ENCODE measurements at places on chromosomes 11 and 22. TPM values are rescaled to one million over a fixed set of nuclear protein-coding genes. Genes with fewer than 3 reads are reported as not detected.

- no peak overlapping the region for H3K27ac ChIP-seq
- H3K27me3 ChIP-seq, result no peaks in the 10 kb centered on the region
- DNase-seq, result no peak
- no peak overlapping the region for H3K4me3 ChIP-seq
- H3K4me1 ChIP-seq, result no peaks in the 10 kb centered on the region
Observed at GRCh38 chr11:12539572-12539971, 134.6 kb upstream of the TEAD1 start.

DNA sequence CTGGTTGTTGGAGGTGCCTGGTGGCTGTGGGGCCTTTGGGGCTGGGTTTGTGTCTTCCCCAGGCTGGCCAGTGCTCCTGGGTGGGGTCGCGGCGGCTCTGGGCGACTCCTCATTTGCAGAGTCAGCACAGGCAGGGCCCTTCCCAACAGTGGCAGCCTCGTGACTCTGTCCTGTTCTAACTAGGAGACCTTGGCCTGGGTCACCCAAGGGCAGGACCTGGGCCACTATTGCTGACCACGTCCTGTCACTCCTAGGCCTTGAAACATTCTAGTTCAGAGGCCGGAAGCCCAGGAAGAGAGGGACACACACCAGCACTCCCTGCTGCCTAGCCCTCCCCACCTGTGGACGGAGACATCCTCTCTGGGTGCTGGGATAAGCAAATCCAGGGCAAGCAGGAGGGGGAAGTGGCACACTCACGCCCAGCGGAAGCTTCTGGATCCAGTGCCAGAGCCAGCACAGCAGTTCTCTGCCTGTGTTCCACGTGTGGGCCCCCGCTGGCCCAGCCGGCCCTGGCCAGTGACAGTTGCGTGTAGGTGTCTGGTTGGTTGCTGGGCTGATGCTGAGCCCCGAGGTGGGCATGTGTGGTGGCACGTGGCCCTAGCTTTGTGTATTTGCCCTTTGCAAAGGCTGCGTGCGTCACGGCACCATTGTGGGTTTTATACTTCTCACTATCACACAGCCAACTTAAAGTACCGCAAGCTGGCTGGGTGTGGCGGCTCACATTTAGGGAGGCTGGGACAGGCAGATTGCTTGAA lies 4.3 kb upstream of the CHID1 start:
- no peak for DNase-seq
- no peaks in the 10 kb centered on the region for H3K27me3 ChIP-seq
- H3K27ac ChIP-seq, result no peak overlapping the region

DNA sequence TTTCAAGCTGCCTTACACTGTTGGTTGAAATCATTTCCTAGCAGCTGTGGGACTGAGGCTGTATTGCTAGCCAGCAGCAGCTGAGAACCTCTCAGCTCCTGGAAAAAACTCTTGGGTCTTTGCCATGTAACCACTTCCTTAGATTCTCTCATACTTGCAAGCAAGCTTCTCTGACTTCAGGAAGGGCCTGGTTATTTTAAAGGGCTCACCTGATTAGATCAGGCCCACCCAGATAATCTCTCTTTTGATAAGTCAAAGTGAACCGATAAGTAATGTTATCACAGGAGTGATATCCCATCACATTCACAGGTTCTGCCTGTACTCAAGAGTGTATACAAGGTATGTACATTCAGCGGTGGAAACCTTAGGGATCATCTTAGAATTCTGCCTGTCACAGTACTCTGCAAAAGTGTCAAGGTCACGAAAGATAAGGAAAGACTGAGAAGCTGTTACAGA lies 7.4 kb upstream of the CLPB start:
- no peaks in the 10 kb centered on the region for H3K36me3 ChIP-seq
- no peaks in the 10 kb centered on the region for H3K4me1 ChIP-seq
- H3K4me3 ChIP-seq, result no peak overlapping the region
- DNase-seq, result no peak

GRCh38 chr11:724049-724777 lies 18.2 kb downstream of the EPS8L2 start:
- peaks cover 29% of the 10 kb centered on the region for H3K36me3 ChIP-seq
- H3K27ac ChIP-seq, result no peak overlapping the region
- H3K4me3 ChIP-seq, result no peak overlapping the region

DNA sequence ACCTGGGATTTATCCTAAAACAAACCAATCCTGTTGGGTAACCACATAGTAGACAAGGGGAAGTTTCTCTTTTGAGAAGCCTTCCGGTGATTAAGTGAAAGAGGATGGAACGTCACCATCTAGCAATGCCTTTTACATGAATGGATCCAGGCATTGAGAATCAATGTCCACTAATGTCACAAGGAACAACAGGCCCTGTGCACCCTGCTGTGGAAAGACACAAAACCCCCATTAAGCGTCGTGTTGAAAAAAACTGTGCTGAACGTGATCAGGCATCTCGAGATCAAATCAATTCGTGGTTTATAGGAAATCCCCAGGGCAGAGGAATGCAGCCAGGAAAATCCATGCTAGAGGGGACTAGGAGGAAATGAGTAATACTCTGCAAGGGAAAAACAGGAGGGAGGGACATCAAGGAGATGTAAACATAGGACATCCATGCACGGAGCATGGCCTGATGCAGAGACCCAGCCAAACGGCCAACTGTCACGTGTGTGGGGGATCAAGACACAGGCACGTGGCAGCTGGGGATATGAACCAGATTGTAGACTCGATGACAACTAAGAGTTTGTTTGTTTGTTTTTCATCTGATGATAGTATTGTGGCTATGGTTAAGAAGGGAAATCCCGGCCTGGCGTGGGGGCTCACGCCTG lies 38.6 kb upstream of the CARS1 start:
- H3K36me3 ChIP-seq, result no peaks in the 10 kb centered on the region
- no peak overlapping the region for H3K4me3 ChIP-seq
- no peaks in the 10 kb centered on the region for H3K4me1 ChIP-seq
- H3K27me3 ChIP-seq, result no peaks in the 10 kb centered on the region

GRCh38 chr11:45369313-45369712 lies 83.2 kb upstream of the SYT13 start:
- no peak overlapping the region for H3K27ac ChIP-seq
- no peaks in the 10 kb centered on the region for H3K4me1 ChIP-seq
- no peak for DNase-seq
- no peaks in the 10 kb centered on the region for H3K36me3 ChIP-seq

DNA sequence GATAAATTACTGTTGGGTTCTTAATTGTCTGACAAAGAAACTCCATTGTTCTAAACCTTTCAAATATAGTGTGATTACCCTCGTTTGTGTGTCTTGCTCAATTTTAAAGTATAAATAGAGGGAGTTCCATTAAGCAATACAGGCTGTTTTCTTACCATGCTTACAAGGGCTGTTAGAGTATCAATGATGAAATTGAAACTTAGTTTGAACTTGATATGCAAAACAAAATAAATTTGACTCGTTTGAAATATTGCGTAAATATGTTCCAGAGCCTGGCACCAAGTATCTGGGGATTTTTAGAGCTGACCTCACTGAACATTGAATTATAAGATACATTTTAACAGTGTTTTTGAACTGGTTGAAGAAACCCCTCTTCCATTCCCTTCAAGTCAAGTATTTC lies 31.7 kb downstream of the TEAD1 start:
- no peaks in the 10 kb centered on the region for H3K27me3 ChIP-seq
- peaks cover 8% of the 10 kb centered on the region for H3K36me3 ChIP-seq
- H3K4me3 ChIP-seq, result no peak overlapping the region
- peaks cover 7% of the 10 kb centered on the region for H3K4me1 ChIP-seq

GRCh38 chr11:119324189-119324588 lies 7.3 kb upstream of the MCAM start:
- H3K4me3 ChIP-seq, result no peak overlapping the region
- H3K27me3 ChIP-seq, result no peaks in the 10 kb centered on the region
- peaks cover 19% of the 10 kb centered on the region for H3K4me1 ChIP-seq

GRCh38 chr11:78995171-78995570 lies 420.5 kb upstream of the NARS2 start:
- H3K4me3 ChIP-seq, result no peak overlapping the region
- H3K4me1 ChIP-seq, result no peaks in the 10 kb centered on the region
- no peak for DNase-seq
- no peaks in the 10 kb centered on the region for H3K36me3 ChIP-seq
- H3K27me3 ChIP-seq, result no peaks in the 10 kb centered on the region
- no peak overlapping the region for H3K27ac ChIP-seq

DNA sequence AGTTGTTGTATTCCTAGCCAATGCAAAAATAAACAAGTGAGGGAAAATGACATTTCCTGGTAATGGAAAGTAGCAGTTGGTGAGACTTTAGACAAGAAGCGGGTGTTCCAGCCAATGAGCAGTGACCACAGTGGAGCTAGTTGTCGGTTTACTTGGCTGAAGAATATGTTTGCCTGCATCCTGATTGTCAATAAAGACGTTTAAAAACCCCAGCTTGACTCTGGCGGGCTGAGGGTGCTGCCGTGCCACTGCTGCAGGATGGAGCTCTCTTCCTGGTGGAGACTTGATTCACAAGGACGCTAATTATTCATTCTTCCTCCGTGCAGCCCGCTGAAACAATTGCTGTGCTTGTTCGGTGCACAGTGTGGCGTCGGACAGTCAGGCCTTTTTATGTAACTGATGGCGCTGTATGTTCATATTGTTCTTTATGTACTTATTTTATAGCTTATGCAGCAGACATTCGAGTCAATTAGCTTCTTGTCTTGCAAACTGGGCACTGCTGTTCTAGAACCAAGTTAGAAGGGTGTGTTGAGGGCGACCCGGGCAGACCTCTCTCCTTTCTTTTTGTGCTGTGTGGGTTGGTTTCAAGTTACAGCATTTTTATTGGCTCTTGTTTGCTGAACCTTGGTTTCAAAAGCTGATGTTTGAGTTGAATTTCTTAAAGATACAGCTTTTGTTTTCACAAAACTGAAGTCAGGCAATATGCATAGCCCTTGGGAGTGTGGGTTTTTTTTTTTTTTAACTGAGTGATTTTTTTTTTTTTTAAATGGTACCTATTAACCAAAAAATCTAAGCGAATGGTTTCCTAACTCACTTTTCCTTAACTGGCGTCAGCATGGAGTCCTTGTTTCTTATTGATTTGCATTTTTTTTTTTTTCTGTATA lies 153.9 kb downstream of the TEAD1 start:
- H3K27me3 ChIP-seq, result no peaks in the 10 kb centered on the region
- H3K27ac ChIP-seq, result peak overlapping the region; percentile 76
- peaks cover 2% of the 10 kb centered on the region for H3K4me1 ChIP-seq
- DNase-seq, result peak; percentile 74
- H3K4me3 ChIP-seq, result no peak overlapping the region

SBF2 gene
- polyA plus RNA-seq, result 17.4 TPM

GRCh38 chr11:96481771-96482170 lies 92.0 kb downstream of the JRKL start:
- H3K36me3 ChIP-seq, result no peaks in the 10 kb centered on the region
- no peak for DNase-seq
- H3K27me3 ChIP-seq, result no peaks in the 10 kb centered on the region
- no peak overlapping the region for H3K4me3 ChIP-seq
- no peaks in the 10 kb centered on the region for H3K4me1 ChIP-seq
- no peak overlapping the region for H3K27ac ChIP-seq

- H3K36me3 ChIP-seq, result peaks cover 5% of the 10 kb centered on the region
- H3K4me1 ChIP-seq, result peaks cover 6% of the 10 kb centered on the region
- no peaks in the 10 kb centered on the region for H3K27me3 ChIP-seq
Observed at GRCh38 chr11:126214441-126214840, 2.9 kb downstream of the FAM118B start.

DNA sequence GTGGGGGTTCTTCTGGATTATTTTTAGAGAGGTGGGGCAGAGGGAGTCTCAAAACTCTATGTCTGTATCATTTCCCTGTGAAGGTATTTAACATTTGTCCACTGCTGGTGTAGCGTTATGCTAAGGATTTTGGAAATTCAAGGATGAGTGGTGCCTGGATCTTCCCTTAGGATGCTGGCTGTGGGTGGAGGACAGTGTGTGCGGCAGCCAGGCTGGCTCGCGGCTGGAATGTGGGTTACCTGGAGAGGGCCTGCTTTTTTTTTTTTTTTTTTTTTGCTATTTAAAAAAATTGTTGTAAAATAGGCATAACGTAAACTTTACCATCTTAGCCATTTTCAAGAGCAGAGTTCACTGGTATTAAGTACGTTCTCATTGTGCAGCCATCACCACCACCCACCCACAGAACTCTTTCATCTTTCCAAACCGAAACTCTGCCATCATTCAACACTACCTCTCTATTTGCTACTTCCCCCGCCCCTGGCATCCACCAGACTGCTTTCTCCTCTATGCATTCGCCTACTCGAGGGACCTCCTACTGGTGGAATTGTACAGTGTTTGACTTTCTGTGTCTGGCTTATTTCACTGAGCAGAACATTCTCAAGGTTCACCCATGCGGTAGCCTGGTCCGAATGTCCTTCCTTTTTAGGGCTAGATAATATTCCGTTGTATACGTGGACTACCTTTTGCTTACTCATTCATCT lies 67.1 kb downstream of the PARVB start:
- H3K4me1 ChIP-seq, result no peaks in the 10 kb centered on the region
- no peaks in the 10 kb centered on the region for H3K36me3 ChIP-seq
- no peaks in the 10 kb centered on the region for H3K27me3 ChIP-seq
- H3K27ac ChIP-seq, result no peak overlapping the region
- no peak for DNase-seq

- H3K27ac ChIP-seq, result no peak overlapping the region
- H3K4me1 ChIP-seq, result no peaks in the 10 kb centered on the region
- H3K4me3 ChIP-seq, result no peak overlapping the region
- no peaks in the 10 kb centered on the region for H3K27me3 ChIP-seq
- H3K36me3 ChIP-seq, result peaks cover 47% of the 10 kb centered on the region
- DNase-seq, result no peak
Observed at GRCh38 chr11:199782-200181, 6.9 kb downstream of the SCGB1C1 start.

DNA sequence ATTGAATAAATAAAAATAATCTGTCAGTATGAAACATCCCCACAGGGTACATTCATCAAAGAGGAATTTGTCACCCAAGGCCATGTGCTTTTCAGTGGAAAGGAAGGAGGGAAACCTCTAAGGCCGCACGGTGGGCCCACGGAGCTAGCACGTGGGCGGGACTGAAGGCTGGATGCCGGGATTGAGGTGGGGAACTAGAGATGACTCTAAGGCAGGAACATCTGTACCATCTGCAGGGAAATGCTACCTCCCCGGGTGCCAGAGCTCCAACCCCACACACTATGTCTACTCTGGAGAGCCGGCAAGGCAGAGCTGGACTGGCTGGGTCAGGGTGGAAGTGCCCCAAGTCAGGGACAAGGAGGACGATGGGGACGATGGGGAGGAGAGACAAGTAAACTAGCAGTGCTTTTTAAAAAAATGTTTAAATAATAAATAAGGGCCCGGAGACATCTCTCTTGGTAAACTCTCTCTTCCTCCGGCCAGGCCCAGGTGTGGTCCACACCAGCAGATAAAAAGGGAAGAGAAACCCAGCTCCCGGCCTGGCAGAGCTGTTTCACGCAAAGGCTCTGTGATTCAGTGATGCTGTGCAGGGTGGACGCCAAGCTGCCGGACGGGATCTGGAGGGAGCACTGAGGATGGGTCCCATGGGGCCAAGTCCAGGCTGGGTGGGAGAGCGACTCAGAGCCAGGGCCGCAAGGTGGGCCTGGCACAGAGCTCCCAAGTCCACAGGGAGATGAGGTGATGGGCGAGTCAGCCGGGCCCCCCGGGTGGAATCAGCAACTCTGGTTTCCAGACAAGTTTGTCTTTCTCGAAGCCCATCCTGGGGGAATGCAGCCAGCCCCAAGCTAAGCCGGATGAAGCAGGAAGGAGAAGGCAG lies 5.8 kb downstream of the LIF start:
- no peak overlapping the region for H3K27ac ChIP-seq
- no peaks in the 10 kb centered on the region for H3K4me1 ChIP-seq
- no peak for DNase-seq
- no peak overlapping the region for H3K4me3 ChIP-seq
- H3K27me3 ChIP-seq, result peaks cover 5% of the 10 kb centered on the region

PIWIL4 gene
- 8.0 TPM for polyA plus RNA-seq

GLYATL1 gene
- 0.67 TPM for polyA plus RNA-seq

Measured in small intestine (tissue), 16 donors.